ENCODE measurements at places on chromosomes 5 and 9. TPM values are rescaled to one million over a fixed set of nuclear protein-coding genes. Genes with fewer than 3 reads are reported as not detected.

DNA sequence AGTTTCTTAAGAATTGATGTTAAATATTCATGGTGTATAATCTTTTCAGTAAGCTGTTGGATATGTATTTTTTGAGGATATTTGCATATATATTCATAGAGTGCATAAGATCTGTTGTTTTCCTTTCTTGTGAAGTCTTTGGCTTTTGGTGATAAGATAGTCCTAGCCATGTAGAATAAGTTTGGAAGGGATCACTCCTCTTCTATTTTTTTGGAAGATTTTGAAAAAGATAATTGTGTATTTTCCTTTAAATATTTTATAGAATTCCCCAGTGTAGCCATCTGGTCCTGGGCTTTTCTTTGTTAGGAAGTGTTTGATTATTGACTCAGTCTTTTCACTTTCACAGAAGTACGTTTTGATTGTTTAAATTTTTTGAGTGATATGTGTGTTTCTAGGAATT, 318.8 kb upstream of the CDH10 start:
- no peak for DNase-seq

- no peak for DNase-seq
These were observed 78.8 kb downstream of the FBXL17 start for GRCh38 chr5:108303086-108303485.

GRCh38 chr5:145463634-145464033, 371.5 kb downstream of the PRELID2 start:
- DNase-seq = no peak

- DNase-seq = no peak
These were observed 119.8 kb upstream of the NEK6 start for GRCh38 chr9:124137944-124138335.

GRCh38 chr9:33161589-33162132, 5.5 kb downstream of the B4GALT1 start:
- no peak for DNase-seq

DNA sequence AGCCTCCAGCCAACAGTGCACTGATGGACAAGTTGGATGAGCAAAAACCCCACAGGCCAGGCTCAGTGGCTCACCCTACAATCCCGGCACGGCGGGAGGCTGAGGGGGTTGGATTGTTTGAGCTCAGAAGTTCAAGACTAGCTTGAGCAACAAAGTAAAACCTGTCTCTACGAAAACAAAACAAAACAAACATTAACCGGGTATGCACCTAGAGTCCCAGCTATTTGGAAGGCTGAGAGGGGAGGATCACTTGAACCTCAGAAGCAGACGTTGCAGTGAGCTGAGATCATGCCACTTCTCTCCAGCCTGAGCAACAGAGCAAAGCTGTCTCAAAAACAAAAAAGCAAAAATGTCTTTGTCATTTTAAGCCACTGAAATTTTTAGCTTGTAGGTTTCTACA, 55.1 kb upstream of the DMRT1 start:
- no peak for DNase-seq

GRCh38 chr5:88925692-88926490, 42.9 kb upstream of the MEF2C start:
- no peak for DNase-seq

DNA sequence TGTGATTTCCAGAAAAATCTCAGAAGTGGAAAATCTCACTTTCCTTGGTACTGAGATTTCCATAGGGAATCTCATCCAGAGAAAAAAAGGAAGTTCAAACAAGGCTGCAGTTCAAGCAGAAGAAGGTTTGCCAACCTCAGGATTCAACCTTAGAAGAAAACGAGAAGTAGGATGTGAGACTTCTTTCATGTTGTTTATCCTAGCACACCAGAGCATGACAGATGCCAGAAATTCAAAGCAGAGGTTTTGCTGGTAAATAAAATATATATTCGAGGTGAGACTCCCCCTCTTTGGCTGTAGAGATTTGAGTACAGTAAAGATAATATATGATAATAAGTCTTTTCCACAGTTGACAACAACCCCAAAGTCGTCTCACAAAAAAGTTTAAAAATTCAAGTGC, 116.9 kb upstream of the SMC2 start:
- no peak for DNase-seq

DNA sequence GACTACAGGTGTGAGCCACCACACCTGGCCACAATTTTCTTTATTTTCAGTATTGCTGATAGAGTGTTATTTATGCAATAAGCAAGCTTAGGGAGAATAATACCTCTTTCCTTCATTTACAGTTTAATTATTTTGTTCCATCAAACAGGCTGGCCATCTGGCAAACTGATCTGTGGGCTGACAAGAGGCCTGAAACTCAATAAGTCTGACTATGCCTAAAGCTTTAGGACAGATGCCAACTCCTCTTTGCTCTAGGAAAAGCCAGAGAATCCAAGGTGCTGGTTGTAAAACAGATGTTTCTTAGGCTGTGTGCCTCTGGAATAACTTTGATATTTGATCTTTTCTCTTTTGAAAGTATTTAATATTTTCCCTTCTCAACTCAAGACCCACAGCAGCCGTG, 98.4 kb downstream of the TARS1 start:
- no peak for DNase-seq

GRCh38 chr5:158820891-158821290, 278.8 kb downstream of the EBF1 start:
- no peak for DNase-seq

DNA sequence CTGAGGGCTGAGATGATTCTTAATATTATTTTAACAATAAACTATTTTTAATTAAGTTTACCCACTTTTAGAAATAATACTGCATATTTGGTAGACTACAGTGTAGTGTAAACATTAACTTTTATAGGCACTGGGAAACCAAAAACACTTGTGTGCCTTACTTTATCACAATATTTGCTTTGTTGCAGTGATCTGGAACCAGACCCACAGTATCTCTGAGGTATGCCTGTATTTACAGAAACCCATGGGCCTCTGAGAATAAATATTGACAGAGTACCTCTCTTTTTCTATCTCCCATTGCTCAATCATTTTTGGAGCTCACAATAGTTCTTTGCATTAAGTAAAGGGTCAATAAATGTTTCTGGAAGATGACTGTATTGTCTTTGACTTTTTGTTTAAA, 73.3 kb downstream of the SLCO4C1 start:
- DNase-seq = no peak

DNA sequence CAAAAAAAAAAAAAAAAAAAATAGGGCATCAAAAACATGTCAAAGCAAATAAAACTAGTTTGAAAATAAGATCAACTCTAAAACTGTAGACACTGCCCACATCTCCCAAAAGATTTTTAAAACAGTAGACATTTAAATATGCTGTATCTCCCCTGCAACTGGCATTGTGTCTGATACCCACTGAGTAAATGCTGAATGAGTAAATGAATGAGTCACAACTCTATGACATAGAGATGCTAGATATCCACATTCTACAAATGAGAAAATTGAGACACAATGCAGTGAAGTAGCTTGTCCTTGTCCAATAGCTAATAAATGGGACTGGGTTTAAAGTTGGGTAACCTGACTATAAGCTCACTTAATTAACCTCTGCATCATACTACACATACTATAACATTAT, 14.1 kb upstream of the MAP1B start:
- DNase-seq = no peak

DNA sequence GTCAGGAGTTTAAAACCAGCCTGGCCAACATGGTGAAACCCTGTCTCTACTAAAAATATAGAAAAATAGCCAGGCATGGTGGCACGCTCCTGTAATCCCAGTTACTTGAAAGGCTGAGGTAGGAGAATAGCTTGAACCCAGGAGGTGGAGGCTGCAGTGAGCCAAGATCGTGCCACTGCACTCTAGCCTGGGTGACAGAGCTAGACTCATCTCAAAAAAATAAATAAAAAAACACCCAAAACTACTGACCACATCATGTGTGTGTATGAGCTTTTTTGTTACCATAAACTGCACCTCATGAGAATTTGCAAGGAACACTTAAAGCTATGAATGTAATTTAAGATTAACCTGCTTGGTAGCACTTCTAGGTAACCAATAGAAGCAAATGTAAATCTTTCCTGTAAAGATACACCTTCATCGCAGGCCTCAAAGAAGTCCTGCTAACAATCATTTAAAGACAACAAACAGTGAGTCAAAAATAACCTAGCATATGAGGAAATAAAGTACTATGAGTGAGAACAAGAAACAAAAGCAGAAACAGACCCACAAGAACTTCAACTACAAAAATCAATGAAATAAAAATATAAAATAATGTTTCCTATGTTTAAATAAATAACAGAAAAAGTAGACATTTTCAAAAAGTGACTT, 13.0 kb downstream of the SLC38A9 start:
- DNase-seq = no peak

- DNase-seq = no peak
These were observed 26.7 kb downstream of the FRMPD1 start for GRCh38 chr9:37677435-37677834.

- no peak for DNase-seq
These were observed 49.7 kb downstream of the AHRR start for GRCh38 chr5:370959-371810.

GRCh38 chr5:36147681-36148080, 4.0 kb downstream of the LMBRD2 start:
- no peak for DNase-seq

DNA sequence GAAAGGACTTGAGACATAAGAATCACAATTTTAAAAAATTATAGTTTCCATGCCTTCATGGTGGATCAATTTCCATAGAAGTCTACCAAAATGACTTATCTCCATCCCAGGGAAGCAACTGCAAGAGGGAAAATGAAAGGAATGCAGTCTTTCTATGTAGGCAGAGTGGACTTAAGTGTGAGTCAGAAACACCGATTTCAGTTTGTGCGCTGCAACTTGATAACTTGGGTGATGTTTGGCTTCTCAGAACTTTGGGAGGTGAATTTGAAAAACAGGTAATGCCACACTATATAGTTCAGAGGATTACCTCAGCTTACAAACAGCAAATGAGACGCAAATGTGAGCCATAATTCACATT, 708 bp upstream of the CSNK1G3 start:
- no peak for DNase-seq

- DNase-seq = no peak
These were observed 837.0 kb downstream of the DNAH5 start for GRCh38 chr5:13107537-13107936.

GRCh38 chr9:128438343-128439109, 17.3 kb upstream of the ODF2 start:
- DNase-seq = peak; percentile 88

- DNase-seq = no peak
These were observed 8.3 kb downstream of the ADRB2 start for GRCh38 chr5:148834689-148835088.

GRCh38 chr5:123651234-123651633, 139.3 kb downstream of the CSNK1G3 start:
- DNase-seq = no peak

DNA sequence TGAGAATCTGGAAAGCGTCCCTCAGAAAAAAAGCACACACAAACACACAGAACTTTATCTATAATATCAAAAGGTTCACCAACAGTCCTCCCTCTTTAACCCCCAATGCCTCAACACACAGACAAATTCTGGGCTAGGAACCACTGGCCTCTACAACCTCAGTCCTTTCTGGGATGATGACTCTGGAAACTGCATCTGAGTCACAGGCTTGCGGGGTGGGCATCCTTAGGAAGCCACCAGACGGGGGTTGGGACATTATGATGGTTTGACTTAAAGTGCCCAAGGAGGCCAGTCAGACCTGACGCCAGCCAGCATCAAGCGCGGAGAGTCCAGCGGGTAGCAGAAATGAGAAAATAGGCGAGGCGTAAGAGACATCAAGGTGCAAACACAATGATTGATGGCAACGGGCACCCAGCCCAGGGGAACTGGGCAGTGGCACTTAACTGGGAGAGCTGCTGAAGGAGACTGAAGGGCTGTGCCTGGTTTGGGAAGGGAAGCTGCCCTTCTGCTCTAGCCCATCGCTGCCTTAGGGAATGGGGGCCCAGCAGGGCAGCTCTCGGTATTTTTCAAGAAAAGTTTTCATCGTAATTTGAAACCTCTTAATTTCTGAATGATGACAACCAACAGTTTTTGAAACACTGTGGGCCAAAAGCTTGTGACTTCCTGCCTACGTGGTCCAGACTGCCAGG, 20.7 kb downstream of the SPRY4 start:
- DNase-seq = no peak

GRCh38 chr9:75930730-75931321, 40.4 kb downstream of the PCSK5 start:
- no peak for DNase-seq

DNM1 gene
- 0.48 TPM for total RNA-seq

KIAA0825 gene
- total RNA-seq = 0.08 TPM

LCN15 gene
- total RNA-seq = 0.05 TPM

CCL21 gene
- total RNA-seq = not detected

DEPDC1B gene
- total RNA-seq = 21.5 TPM

ZNF300 gene
- 5.1 TPM for total RNA-seq

TTC1 gene
- 59.4 TPM for total RNA-seq

CAMK4 gene
- 22.8 TPM for total RNA-seq

GMCL2 gene
- total RNA-seq = not detected

OLFML2A gene
- total RNA-seq = 0.90 TPM

FOXI1 gene
- total RNA-seq = not detected

TEK gene
- total RNA-seq = not detected

COL27A1 gene
- 2.3 TPM for total RNA-seq

LCN10 gene
- total RNA-seq = not detected

PCDHB4 gene
- 0.43 TPM for total RNA-seq

C5 gene
- total RNA-seq = 1.8 TPM

PCDHB16 gene
- total RNA-seq = 0.75 TPM
